ENCODE measurements at places on chromosomes 7 and 10.

DNA sequence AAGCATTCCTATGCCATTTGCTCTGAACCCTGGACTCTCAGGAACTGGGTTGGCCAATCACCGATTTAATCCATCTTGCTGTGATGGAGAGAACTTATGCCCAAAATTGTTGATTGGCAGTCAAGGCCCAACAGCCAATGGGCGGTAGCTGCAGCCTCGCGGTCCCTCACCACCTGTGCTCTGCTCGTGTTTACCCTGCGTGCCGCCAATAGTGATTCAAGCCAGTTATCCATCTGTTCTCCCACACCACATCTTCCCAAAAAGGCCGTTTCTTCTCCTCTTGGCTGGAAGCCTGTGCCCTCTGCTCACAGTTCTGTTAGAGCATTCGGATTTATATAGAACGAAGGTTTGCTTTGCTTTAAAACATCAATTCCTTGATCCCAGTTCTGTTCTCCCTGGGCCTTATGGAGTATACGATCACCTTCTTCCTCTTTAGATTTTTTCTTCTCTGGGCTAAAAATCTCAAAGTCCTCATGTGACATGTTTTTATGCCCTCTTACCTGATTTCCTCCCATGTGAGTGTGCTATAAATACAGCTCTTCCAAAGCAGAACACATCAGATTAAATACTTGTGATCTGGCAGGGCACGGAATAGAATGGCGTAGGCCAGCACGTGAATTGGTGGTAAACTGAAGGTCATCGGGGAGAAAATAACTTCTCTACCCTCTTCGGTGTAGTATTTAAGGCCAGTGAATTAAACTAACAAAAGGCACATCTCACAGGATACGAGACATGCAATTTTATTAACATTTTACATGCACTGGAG is 212.8 kb downstream of the NSUN6 start:
- no peak for DNase-seq

- DNase-seq: no peak
These were observed 5.6 kb downstream of the ZNHIT1 start for GRCh38 chr7:101223528-101223927.

GRCh38 chr7:57867884-57868701 is 418.1 kb downstream of the ZNF716 start:
- DNase-seq: no peak

- DNase-seq: no peak
These were observed at the start of gene KAZALD1 for GRCh38 chr10:101061624-101062231. Gene KAZALD1 (plus strand): TSS chr10:101061989. CDS start chr10:101062593, 604 bp downstream.

DNA sequence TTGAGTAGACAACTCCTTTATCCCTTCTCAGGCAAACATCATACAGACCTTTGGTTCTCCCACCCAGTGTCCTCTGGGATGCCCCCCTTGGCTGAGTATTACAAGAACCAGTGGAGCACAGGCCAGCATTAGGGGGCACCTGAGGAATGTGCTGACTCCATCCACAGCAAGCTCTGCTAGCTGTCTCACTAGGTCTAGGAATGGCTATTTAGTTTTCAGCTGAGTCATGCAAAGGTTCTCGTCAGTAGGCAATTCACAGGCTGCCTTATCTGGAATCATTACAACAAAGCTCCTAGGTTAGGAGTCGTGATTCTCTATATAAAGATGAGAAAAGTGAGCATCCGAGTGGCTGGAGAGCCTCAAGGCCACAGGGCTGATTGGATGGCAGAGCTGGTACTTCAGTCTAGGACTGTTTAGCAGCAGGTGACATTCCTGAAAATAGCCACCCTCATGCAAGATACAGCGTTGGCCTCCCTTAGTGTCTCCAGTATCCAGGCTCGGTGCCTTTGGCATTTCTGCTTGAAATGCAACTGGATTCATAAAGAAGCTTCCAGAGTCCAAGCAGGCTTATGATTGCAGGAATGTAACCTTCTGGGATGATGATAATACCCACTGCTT is 75.8 kb downstream of the CDCA7L start:
- no peak for DNase-seq

DNA sequence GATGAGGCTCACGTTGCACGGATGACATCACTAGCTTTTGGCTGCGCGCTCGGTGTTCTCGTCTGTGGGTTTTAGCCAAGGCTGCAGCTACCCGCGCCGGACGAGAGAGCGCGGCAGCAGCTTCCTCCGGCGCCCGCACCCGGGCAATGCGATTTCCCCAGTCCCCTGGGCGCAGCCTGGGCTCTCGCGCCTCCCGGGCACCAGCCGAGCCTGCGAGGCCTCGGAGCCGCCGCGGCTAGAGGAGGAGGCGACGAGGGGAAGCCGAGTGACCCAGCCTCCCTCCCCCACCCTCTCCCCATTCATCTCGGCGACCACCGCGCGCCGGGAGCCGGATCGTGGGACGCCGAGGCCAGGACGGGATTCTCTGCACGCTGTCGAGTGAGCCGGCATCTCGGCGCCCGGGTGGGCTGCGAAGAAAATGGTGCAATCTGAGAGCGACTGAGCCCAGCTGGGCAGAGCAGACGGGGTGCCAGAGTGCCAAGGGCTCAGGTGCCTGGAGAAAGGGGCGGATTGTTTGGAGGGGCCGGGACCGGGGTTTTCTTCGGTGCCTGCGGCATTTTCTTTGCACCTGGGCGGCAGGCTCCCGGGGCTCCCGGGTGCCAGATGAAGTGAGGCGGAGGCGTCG is 1.2 kb upstream of the TMEM178B start:
- DNase-seq: no peak

- no peak for DNase-seq
These were observed 455.8 kb downstream of the TFEC start for GRCh38 chr7:115574681-115575291.

DNA sequence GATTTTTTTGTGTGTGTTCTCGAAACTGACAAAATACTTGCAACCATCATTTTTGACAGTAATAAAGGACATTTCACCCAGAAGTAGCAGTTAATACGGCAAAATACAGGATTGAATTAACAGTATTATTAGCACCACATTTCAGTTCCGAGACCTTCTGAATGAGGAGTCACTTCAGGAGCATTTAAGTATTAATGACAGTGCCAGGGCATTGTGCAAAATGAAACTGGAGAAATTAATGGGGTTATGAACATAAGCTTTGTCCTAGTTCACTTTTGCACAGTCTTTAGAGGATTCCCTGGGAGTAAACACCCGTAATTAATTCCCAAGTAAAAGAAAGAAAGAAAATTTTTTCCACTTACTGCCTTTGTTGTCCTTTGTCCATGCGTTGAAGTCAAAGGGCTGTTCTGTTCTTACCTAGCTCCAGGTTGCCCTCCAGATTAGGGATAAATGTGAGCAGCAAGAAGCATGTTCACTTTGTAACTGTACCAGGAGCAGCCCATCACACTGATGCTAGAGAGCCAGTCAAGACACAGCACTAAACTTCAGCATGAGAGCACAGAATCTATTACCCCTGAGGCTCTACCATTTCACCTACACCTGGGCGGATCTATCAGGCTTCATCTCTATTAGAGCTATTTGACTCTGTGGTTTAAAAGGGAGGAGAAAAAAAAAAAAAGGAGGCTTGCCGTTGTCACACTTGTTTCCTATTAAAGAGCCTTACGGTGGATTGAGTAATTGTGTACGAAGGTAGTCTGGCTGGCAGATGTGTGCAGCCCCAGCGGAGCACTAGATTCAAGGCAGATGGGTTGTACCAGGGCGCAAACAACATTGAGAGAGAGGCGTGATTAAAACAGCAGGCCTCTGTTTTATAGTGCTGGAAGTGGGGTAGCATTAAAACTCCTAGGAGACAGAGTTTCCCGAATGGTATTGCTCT is 297.8 kb upstream of the SEMA3A start:
- DNase-seq: no peak

GRCh38 chr10:75935650-75936400 is 504.4 kb downstream of the LRMDA start:
- DNase-seq: no peak

Measured in CD4-positive, alpha-beta T cell treated with Interleukin-15 for 4 hours (primary cell).